Renal cortex interstitium (tissue), 15 donors: ENCODE measurements at places on chromosomes 12 and 14.

GRCh38 chr12:26037615-26038220 is 79.2 kb downstream of the RASSF8 start:
- no peak for DNase-seq

DNA sequence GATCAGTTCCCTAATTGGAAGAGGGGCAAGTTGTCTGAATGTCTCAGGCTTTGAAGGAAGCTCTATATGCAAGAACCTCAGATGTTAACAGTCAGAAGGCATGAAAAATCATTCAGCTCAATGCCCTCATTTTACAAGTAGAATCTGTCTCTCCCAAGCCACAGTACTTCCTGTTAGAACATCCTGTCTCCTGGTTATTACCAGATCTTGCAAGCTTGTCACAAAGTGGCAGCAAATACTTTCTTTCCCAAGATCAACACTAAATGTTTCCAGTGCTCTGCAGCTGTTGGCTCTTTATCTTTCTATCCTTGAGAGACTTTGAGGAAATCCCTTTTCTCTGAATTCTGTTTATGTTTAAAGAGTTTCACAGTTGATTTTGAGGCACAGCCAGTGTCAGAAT is 235.5 kb downstream of the AKAP6 start:
- no peak for DNase-seq

DNA sequence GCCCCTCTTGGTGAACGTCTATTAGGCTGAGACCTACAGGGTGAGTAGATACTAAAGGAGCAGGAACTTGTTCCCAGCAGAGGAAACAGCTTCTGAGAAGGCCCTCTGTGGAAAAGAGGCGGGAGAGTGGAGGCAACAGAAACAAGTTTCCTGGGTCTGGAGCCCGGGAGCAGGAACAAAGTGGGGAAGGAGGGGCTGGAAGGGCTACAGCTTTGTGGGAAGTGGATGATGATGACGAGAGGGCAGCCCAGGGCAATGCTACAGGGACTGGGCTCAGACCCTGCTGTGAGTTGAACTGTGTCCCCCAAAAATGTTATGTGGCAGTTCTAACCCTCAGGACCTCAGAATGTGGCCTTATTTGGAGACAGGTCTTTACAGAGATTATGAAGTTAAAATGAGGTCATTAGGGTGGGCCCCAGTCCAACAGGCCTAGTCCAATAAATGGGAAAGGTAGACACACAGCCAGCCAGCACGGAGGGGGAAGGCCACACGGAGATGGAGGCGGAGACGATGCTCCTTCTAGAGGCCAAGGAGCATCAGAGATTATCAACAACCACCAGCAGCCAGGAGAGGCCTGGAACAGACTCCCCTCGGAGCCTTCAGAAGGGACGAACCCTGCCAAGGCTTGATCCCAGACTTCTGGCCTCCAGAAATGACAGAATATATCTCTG is 14.3 kb downstream of the CAMKK2 start:
- DNase-seq, result no peak

DNA sequence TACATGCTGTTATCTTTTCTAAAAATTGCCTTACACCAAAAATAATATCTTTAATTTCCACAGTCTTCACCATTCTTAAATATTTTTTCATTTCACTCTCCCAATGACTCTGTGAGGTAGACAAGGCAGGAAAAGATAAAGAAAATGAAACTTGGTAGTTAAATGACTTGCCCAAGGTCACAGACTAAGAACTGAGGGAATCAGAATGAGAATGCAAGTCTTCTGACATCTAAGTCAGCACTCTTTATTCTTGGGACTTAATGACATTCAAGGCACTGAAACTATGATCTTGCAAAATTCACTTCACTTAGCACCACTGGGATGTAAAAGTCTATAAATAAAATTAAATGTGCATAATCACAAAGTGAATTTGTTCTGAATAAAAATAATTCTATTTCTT is 104.5 kb downstream of the SLC2A13 start:
- DNase-seq, result no peak

GRCh38 chr12:102917026-102917787 is at the start of gene PAH:
Gene PAH (minus strand): TSS chr12:102917244. CDS start chr12:102917130, 114 bp downstream.
- DNase-seq, result no peak

DNA sequence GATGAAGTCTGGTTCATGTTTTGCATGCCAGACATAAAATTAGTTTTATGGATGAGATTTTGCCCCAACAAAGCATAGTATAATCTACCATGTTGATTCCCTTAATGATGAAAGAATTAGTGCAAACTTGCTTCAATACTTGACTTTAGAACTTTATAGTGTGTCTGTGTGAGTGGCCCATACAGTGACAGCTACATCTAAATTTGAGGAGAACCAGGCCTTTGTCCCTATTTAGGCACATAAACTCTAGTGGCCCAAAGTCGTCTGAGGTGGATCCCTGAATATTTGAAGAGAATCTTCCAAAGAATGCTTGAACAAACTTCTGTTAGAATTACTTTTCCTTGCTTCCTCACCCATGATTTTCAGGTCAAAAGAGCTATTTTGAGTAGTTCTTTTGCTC is 70.4 kb downstream of the POLR3B start:
- DNase-seq, result no peak

- DNase-seq, result no peak
Observed at GRCh38 chr14:34792598-34792997, 78.2 kb upstream of the CFL2 start.

DNA sequence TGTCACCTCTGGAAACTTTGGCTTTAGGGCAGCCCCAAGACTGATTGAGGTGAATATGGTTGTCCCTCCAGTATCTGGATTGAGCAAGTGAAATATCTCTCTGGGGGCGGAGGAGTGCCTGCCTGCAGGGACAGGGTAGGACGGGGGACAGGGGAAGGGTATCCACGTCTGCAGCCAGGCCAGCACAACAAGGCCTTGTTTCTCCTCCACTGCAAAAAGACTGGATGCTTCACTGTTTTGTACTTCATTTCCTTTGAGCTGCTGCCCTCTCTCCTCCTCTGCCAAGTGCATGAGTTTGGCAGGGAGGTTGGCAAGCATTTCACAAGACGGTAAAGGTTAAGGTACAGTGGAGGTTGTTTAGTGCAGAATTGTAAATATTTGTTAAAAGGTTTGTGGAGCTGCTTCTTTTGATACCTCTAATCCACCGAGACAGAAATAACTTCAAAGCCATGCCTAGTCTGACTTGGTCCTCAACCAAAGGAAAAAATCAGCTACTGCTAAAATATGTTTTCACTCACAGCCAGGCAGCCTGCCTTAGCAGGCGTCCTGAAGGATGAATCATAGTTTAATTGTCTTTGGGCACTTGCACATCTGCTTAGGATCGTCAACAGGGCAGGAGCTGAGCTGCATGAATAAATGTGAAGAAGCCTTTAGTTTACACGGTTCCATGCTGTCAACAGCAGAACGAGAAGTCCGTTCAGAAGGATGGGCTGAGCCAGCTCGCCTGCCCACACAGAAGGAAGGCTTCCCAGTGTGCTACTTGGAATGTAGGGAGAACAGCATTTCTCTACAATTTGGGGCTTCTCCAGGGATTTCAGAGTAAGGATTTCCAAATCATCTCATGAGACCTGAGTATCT is 269.7 kb downstream of the TTC6 start:
- no peak for DNase-seq

DNA sequence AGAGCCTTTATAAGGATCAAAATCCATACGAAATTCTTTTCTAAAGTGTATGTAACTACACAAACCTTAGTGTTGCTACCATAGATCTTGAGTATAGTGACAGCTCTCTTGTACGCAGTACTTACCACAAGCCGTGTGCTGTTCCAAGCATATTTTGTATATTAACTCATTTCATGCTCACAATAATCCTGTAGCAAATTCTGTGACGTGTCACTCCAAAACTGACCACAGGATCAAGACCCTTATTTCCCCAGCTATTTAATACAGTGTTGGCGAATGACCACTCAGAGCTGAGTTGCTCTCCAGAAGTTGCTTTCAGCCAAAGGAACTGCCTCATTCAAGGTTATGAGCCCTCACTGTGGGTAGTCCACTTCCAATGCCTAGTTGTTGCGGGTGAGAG is 169.8 kb downstream of the BTG1 start:
- no peak for DNase-seq

DNA sequence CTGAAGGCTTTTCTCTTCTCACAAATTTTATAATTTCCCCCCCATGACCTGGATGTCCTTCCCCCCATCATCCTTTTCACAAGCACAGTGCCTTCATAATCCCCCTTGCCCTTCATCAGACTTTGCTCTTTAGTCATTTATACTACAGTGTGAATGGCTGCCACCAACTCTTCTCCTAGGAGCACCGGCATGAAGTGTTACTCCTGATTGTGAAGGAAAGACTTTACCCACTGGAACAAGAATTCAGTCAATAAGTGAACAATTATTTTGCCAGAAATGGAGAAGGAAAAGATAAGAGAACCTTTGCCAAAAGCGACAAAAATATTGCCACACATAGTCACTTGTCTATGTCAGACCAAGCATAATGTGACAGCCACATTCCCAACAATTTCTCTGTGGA is 5.0 kb downstream of the SERPINA9 start:
- no peak for DNase-seq

- DNase-seq, result no peak
Observed at GRCh38 chr12:870378-870777, 79.1 kb downstream of the RAD52 start.

DNA sequence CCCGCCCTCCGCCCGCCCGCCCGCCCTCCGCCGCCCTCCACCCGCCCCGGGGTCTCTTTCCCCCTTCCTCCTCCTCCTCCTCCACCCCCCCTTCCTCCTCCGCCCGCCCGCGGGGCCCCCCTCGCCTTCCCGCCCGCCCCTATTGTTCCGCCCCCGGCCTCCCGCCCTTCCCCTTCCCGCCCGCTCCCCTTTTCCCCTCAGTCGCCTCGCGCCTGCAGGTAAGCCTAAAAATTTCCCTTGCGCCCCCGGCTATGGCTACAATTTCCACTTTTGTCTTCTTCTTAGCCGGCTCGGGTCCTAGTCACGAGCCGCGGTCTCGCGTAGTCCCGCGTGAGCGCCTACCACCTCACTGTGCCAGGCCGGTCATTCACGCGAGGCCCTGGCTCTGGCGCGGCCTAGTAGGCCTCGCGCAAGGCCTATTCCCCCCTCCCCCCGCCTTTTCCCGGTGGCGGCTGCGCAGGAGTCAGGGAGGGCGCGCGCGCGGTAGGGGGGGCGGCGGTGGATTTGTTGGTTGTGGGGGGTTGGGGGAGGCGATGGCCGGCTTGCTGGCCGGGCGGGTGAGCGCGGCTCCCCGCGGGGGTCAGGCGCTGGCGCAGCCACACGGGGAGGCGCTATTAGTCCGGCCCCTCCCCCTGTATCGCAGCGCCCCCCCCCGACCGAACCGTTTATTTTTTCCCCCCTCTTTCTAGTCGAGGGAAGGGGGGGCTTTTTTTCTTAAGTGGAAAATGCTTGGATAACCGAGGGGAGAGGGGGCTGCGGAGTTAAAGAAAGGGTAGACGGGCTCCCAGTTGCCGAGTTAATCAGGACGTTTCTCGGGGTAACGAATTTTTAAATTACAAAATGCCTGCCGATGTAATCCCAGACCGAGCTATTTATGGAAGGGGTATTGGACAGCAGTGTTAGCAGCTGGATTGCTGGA is 516 bp downstream of the PCBP2 start:
- peak; percentile 77 for DNase-seq

GRCh38 chr12:66398931-66399910 is 96.9 kb downstream of the HELB start:
- peak; percentile 43 for DNase-seq

- DNase-seq, result no peak
Observed at GRCh38 chr14:24422694-24423601, 6.5 kb downstream of the CBLN3 start.

DNA sequence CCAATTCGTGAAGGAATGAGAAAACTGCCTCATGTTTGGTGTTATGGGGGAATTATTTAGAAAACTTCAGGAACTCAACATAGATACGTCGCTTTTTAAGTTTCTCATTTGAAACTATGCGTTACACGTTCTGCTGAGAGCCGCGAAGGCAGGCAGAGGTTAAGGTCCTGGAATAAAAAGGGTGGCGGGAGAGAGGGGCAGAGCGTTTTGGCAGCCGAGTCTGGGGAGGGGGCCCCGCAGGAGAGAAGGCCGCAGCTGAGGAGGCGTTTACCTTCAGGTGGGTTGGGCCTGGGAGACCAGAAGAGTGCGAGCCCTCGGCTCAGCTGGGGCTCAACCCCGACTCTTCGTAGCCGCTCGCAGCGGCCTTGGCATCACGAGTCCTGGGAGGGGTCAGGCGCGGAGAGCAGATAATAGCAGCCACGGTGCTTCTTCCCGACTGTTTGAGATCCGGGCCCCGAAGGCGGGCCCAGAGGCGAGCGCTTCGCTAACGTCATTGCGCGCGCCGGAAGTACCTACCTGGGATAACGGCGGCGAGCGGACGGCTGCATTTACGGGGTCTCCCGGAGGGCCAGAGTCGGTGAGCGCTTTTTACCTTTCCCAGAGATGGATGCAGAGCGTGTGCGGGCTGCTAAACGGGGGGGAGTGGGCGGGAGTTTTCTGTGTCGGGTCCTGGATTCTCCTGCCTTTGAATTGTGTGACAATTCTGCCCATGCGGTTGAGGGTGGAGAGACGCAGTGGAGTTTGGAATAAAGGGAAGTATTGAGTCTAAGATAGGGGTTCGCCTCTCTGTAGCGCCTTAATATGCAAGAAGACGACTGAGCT is at the start of the genes PPHLN1 and ZCRB1:
PPHLN1 (plus strand) TSS at position 515 of the 822 bp plus-strand sequence. CDS start 9,736 bp downstream, outside the sequence.
ZCRB1 (minus strand) TSS at position 442 of the 822 bp plus-strand sequence. CDS start 1,992 bp downstream, outside the sequence.
- peak; percentile 81 for DNase-seq

DNA sequence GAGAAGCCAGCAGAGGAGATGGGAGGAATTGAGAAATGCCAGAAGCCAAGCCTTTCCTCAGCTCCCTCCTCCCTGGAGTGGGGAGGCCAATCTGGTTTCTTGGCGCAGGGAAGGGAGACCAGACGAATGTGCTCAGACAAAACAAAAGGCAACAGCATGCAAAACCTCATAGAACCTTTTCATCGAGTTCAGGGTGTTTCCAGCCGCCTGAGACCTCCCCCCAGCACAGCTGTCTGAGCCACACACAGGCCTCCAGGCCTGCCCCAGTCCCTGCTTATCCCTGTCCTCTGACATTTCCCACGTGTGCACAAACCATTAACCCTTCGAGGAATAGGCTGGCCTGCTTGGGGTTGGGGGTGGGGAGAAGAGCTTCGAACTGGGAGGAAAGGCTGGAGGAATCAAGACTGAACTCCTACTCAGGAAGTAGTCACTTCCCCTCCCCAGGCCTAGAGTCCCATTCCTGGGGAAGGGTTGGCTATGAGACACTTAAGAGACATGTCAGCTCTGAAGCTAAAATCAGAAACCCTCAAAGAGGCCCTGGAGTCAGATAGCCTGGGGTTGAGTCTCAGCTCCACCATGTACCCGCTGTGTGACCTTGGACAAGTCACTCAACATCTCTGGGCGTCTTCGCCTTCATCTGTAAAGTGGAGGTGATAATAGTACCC is 10.7 kb downstream of the TBX3 start:
- peak; percentile 83 for DNase-seq

DNA sequence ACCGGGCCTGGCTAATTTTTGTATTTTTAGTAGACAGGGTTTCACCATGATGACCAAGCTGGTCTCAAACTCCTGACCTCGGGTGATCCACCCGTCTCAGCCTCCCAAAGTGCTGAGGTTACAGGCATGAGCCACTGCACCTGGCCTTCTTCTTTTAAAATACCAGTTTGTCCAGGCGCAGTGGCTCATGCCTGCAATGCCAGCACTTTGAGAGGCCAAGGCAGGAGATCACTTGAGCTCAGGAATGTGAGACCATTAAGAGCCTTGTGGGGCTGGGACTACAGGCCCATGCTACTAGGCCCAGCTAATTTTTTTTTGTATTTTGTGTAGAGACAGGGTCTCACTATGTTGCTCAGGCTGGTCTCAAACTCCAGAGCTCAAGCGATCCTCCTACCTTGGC is 8.1 kb upstream of the PEBP1 start:
- no peak for DNase-seq

- DNase-seq, result no peak
Observed at GRCh38 chr14:102873546-102874061, 48.9 kb upstream of the AMN start.

- DNase-seq, result no peak
Observed at GRCh38 chr14:22807432-22808087, 7.7 kb downstream of the SLC7A7 start.
